CD4-positive, alpha-beta T cell treated with Interleukin-17A for 1 hour (primary cell): ENCODE measurements at places on chromosomes 6 and 20.
A peak's percentile ranks its signal among the peaks of the same experiment; 100 is the strongest.

DNA sequence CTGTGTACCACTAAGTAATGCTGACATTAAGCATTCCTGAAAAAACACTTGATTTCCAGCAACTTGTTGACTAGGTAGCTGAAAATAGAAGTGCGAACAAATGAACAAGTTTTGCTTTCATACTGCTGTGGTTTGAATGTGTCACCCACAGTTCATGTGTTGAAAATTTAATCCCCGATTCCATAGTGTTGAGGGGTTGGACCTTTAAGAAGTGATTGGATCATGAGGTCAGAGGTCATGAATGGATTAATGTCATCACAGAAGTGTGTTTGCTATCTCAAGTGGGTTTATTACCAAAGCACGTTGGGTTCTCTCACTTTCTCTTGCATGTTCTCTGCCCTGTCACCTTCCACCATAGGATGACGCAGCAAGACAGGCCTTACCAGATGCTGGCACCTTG lies 568.5 kb downstream of the UTRN start:
- DNase-seq, result no peak

GRCh38 chr6:40999569-40999968 lies 39.5 kb downstream of the UNC5CL start:
- DNase-seq, result peak; percentile 20

DNA sequence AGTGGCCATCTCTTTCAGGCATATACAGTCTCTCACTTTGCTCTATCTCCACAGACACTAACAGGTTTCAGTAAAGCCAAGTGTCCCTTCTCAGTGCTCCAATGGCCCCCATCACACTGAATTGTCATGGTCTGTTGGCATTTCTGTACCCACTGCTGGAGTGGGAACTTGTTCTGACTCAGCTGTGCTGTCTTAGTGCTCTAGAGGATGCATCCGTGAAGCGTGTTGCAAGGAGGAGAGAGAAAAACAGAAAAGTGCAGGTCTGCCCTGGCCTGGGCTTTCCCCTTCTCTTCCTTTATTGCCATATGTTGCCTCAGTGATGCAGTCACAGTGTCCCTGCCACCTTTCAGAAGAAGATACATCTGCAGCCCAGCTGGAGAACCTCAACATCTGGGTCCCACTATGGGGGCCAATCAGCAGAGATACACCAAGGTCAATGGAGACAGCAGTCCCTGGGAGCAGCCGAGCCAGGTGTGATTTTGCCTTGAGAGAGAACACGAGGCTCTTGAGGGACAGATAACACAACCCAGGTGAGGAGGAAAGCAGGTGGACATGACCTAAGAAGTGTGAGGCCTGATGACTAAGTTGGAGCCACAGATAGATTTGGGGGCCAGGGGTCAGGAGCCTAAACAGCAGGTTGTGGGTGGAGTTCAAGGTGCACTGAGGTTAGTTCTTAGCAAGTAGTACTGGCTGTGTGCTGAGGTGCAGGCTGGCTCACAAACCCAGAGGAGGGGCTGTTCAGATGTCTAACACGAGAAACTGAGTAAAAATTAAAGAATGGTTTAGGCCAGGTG lies 5.6 kb upstream of the PLCG1 start:
- DNase-seq, result no peak

DNA sequence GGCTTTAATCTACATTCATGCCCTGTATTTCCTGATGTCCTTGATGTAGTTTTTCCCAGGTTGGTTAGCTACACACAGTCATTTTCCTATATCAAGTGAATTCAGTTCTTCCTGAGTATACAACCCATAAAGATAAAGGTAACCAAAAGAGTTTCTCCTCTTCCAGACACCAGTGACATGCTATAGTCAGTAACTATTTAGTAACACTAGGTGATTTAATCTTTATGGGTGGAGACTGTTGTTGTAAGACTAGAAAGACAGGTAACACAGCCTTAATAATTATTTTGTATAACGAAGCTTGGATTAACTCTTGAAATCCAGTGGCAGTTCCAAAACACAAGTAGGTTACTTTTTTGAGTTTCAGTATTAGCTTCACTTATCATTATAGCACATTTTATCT lies 17.6 kb downstream of the MCUR1 start:
- no peak for DNase-seq

DNA sequence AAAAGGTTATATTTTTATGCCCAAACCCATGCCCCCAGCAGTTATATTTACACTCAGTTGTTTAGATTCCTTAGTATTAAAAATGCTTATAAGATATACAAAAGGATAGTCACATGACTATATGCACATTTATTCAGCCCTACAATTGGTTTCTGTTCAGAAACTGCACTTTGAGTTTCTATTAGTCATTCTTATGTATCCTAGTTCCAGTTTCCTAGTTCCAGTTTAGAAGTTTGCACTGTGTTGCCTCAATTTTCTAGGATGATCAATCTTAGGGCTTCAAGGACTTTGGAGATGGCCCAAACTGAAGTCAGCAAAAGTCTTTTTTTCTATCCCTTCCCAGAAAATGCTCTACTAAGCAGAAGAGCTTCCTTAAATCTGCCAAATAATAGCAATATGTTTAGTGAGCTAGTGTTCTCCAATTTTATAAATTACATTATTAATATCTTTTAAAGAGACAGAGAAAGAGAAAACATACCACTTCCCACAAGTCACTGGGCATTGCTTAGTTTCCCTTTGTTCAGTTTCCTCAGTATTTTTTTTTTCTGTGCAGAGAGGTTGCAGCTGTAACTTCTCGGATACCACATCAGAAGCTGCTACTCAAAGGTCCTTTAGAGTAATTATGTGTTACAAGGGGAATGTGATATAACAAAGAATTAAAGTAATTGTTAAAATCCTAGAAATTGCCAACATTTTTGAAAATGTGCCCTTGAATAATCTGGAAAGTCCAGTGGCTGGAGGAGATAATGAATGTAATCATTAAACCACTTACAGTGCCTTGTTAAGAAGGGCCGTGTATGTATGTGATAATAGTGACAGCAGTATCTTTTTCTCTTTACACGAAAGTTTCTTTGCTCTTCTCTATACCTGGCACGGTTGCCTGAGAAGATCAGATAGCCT lies 138.8 kb downstream of the KHDRBS2 start:
- DNase-seq, result no peak

DNA sequence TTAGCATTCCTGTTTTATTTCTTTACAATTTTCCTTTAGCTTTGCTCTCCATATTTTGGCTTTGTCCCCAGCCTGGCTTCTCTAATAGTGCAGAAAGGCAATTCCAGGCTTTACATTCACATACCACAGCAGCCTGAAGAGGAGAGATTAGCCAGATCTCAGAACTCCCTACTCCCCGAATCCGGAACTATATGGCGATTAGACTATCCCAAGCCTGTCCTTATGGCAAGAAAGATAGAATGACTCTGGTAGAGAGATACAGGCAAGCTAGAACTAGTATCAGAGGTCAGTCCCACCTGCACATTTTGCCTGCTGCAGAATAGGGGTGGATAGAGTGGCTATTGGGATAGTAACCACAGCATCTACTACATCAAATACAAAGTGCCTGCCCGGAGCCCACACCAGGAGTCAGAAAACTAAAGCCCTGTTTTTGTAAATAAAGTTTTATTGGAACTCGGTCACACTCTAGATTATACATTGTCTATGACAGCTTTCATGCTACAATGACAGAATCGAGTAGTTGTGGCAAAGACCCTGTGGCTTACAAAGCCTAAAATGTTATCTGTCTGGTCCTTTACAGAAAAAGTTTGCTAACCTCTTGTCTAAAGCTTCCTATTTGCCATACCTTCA lies 17.1 kb upstream of the ADIG start:
- no peak for DNase-seq

- no peak for DNase-seq
These were observed 134.7 kb downstream of the BTBD9 start for GRCh38 chr6:38504996-38505395.
